ENCODE measurements at places on chromosomes 1 and 21. TPM values are rescaled to one million over a fixed set of nuclear protein-coding genes. Genes with fewer than 3 reads are reported as not detected.
A peak's percentile ranks its signal among the peaks of the same experiment; 100 is the strongest.

DNA sequence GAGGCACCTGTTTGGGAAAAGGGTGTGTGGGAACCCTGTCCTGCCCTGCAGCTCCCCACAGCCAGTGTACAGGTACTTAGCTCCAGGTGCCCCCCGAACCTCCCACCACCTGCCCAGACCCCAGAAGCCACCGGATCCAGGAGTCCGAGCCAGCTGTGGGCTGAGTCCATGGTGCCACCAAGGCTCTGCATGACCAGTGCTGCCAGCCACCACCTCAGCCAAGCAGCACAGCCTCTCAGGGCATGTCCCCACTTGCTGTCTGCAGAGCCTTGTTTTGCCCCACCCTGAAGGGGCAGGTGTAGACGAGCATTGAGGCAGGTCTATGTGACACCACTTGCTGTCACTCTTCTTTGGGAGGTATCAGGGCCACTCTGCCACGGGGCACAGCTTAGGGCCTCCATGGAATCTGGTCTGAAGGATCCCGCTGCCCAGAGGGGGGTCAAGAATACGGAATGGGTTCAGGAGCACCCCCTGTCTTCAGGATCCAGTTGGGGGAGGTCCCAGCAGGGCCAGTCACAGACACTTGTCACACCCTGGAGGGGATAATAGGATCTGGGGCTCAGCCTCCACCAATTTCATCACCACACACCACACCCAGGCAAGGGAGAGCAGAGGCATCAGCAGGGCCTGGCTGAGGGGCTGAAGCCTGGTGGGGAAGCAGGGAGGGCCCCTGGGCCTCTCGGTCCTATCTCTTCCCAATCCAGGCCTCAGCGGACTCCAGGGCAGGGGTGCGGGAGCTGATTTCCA, 27.7 kb downstream of the ARHGEF19 start:
- DNase-seq: no peak

GRCh38 chr1:210978316-210978973, 155.5 kb downstream of the KCNH1 start:
- no peak for DNase-seq

GRCh38 chr1:238649200-238649599, 737.2 kb upstream of the CHRM3 start:
- no peak for DNase-seq

- DNase-seq: peak; percentile 53
Observed at GRCh38 chr1:7470904-7471638, 300.0 kb upstream of the VAMP3 start.

DNA sequence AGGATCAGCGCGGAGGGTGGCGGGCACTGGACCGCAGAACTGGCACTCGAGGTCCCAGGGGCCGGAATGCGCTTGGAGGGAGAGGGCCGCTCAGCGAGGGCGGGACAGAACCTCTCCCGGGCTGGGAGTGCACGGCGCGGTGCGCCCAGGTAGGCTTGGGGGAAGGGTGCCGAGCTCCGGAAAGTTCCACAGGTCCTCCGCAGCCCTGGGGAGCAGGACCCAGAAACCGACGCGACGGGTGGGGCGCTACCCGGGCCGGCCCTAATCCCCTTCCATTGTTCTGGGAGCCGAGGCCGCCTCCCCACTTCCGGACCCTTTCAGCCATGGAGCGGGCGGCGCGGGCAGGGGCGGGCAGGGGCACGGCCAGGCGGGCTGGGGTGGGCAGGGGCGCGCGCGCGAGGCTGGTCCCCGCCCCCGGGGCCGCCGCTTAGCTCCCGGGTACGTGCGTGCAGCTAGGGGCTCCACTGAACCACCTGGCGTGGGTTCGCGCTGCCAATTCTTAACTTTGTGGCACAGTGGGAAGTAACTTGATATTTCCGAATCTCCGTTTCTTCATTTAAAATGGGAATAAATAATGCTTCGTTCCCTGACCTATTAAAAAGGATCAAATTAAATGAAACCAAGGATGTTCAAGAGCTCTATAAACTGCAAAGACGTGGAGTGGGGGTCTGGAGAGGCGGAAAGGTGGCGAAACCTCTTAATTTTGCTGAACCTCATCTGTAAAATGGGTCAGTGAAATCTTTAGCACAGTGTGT, 20.7 kb downstream of the LGR6 start:
- no peak for DNase-seq

GRCh38 chr1:33719326-33719725, 144.6 kb upstream of the HMGB4 start:
- no peak for DNase-seq

DNA sequence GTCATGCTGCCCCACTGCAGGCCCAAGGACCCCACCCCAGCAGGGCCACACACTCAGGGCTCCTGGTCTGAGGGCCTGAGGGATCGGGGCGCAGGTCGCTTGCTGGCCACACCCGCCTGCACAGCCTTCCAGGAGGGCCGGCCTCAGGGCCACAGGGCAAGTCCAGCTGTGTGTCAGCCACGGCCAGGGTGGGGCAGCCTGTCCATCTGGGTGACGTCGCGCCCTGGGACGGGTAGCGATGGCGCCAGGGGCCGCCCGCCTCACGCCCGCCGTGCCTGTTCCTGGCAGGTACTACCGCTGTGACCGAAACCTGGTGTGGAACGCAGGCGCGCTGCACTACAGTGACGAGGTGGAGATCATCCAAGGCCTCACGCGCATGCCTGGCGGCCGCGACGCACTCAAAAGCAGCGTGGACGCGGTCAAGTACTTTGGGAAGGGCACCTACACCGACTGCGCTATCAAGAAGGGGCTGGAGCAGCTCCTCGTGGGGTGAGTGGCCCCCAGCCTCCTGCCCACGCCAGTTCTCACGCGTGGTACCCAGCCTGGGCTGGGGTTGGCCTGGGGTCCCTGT, 2.5 kb downstream of the COL6A1 start:
- DNase-seq: peak; percentile 11

DNA sequence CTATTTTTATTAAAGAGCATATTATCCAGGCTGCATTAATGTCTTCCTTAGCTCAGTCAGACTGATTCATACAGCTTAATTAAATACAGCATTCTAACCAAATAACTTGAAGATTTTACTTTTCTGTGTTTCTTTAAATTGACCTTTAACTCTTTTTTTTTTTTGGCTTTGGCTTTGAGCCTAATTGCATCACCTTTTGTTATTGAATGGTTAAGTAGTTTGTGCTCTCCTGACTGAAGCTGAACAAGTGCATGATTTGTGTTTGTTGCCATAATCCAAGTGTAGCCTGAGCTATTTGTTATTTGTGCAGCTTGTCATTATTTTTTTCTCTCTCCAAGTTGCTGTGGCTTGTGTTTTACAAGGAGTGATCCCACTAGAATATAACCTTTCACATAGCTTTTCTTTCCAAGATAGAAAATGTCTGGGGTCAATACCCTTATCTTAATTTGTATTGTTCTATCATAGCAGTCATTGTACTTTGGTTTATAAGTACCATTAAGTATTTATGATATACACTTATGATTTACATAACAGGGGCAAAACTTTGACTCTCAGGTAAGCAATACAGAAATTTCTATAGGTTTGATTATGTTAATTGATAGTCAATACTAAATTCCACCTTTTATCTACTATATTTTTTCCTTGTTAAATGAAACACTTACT, 31.6 kb downstream of the CDC14A start:
- no peak for DNase-seq

- no peak for DNase-seq
Observed at GRCh38 chr1:5312862-5313261, 658.5 kb downstream of the AJAP1 start.

Gene PTGFR
- total RNA-seq: not detected

Gene LCE2C
- total RNA-seq: not detected

Gene BARHL2
- not detected for total RNA-seq
